Activated CD8-positive, alpha-beta memory T cell treated with anti-CD3 and anti-CD28 coated beads for 4 hours (primary cell): ENCODE measurements at places on chromosomes 3 and 15.

DNA sequence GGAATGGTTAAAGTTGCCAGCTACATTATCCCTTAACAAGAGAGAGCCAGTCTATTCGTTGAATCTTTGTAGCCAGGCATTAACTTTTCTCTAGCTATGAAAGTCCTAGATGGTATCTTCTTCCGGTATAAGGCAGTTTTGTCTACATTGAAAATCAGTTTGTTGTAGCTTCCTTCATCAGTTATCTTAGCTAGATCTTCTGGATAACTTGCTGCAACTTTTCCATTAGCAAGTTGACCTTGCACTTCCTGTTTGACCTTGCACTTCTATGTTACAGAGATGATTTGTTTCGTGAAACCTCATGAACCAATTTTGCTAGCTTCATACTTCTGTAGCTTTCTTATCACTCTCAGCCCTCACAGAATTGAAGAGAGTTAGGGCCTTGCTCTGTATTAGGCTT, 24.1 kb downstream of the TOPAZ1 start:
- no peak for DNase-seq

DNA sequence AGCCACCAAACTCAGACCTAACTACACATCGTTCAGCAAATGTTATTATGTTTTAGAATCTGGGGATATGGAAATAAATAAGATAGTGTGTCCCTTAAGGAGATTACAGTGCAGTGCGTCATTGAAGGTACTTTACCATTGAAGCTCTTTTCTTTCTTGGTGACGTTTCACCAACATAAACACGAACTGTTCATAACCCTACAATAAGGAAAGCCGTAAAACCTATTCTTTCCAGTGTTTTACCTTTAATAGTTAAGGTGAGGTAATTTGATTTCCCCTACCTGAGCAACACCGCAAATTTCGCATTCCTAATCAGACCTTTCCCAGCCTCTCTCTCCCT, 826 bp downstream of the CCDC66 start:
- DNase-seq = no peak

DNA sequence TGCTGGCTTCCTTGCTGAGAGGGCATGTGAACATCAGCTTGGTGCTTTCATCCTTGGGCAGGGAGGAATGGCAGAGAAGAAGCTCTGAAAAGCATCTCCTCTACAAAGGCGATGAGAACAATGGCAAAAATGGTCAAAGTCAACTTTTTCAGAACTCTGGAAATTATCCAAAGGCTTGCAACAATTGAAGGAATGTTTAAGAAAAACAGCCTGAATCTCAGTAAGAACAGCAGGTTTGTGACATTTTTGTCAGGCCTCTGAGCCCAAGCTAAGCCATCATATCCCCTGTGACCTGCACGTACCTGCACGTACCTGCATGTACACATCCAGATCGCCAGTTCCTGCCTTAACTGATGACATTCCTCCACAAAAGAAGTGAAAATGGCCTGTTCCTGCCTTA, 51.8 kb downstream of the ONECUT1 start:
- no peak for DNase-seq

DNA sequence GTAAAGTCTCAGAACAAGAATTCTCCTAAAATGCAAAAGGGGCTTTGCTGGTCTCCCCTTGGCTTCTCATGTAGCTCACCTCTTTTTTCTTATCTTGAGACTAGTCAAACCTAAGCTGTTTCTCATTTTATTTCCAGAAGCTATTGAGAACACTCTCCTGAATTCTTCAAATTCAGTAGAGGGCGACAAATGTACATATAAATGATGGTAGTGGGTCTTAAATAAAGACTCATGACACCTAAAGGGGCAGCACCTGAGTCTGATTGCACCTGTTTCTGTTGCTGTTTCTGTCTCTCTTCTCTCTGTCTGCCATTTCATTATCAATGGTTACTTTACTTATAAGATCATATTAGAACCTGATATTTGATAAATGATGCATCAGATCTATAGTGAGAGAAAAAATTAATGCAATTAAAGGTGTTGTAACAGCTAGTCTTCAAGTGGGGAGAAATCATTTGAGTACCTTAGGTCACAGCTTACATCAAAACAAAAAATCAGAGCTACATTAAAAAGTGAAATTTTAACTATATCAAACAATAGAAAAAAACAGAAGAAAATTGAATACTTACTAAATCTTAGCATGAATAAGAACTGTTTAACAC, 7.0 kb downstream of the ADIPOQ start:
- no peak for DNase-seq

DNA sequence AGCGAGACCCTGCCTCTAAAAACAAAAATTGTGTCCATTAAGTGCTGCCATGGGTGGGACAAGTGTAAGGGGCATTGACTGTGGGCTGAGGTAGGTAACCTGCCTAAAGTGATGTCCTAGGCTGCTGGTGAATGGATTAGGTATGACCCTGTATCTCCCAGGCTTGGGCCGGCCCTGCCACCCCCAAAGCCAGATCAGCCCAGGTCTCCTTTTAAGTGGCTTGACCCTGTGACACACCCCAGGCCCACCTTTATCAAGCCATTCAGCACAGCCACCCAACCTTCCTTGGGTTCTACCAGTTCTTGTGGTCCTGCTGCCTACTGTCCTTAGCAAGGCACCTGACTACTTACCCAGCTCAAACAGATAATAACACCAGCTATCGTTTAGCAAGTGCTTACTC, 18.7 kb downstream of the CIB2 start:
- no peak for DNase-seq
